ENCODE measurements at places on chromosomes 16 and 17.

- DNase-seq = no peak
Measured at GRCh38 chr16:29986931-29987330, 8.5 kb downstream of the HIRIP3 start.

GRCh38 chr16:466651-467050, 41.2 kb downstream of the RAB11FIP3 start:
- DNase-seq = no peak

GRCh38 chr16:84631886-84632285, 14.0 kb upstream of the COTL1 start:
- no peak for DNase-seq

- DNase-seq = no peak
Measured at GRCh38 chr17:80453998-80454556, 22.3 kb downstream of the NPTX1 start.

GRCh38 chr17:42180922-42181850, at the start of gene KCNH4:
TSS of gene KCNH4 (minus strand) at chr17:42181142. CDS start at chr17:42180945, 197 bp downstream.
- peak; percentile 92 for DNase-seq

DNA sequence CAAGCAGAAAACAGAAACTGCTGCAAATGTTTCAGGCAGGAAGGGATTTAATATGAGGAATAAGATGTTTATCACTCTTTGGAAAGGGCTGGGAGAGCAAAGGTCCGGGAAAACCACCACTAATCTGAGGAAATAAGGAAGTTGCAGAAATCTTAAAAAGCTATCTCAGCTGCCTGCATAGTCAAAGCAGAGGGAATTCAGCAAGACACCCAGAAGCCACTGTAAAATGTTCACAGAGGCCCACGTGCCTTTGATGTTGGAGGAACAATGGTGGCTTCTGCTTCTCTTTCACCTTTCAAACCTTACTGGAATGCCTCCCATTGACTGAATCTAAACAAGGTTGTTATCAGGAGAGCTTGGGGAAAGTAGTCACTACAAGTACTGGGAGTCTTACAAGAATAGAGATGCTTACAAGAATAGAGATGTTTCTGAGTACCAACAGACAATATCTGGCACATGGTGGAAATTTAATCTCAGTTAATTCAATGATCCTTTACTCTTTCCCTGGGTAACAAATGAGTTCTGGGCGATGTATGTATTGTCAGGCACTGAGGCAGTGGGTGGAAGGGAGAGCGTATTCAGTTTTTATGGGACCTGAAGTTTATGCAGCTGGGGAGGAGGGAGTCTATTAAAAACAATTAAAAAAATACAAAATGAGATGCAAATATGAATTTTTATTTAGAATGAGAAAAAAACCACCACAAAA, 56.1 kb upstream of the MED13 start:
- DNase-seq = no peak

- DNase-seq = no peak
Measured at GRCh38 chr16:88087517-88087877, 136.3 kb downstream of the BANP start.

DNA sequence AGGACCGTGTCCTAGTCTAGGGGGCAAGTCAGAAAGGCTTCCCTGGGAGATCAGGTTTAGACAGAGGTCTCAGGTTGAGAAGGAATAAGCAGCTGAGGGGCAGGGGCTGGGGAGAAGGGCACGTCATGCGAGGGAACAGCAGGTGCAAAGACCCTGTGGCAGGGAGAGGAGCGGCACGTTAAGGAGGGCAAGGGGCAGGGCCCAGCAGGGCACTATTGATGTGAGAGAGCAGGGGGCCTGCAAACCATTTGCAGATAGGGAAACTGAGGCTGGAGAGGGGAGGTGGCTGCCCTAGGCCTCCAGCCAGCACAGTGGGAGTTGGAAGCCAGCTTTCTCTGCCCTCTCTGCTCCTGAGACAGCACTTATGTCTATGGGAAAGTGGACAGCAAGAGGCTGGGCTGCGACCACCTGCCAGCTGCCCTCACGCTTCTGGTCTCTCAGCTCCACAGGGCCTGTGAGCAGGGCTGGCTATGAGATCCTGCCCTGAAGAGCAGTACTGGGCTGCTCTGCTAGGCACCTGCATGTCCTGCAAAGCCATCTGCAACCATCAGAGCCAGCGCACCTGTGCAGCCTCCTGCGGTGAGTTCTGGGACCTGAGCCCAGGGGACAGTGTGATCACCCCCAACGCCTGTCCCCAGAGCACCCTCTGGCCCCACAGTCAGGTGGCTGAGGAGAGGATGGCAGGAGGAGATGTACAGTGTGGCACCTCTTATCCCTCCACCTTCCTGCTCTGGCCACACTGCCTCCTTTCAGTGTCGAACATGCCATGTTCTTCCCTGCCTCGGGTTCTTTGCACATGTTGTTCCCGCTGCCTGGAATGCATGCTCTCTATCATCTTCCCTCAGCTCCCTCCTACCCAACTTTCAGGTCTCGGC, 61.5 kb downstream of the USP22 start:
- no peak for DNase-seq

- DNase-seq = no peak
Measured at GRCh38 chr16:53605356-53605755, 98.3 kb downstream of the RPGRIP1L start.

DNA sequence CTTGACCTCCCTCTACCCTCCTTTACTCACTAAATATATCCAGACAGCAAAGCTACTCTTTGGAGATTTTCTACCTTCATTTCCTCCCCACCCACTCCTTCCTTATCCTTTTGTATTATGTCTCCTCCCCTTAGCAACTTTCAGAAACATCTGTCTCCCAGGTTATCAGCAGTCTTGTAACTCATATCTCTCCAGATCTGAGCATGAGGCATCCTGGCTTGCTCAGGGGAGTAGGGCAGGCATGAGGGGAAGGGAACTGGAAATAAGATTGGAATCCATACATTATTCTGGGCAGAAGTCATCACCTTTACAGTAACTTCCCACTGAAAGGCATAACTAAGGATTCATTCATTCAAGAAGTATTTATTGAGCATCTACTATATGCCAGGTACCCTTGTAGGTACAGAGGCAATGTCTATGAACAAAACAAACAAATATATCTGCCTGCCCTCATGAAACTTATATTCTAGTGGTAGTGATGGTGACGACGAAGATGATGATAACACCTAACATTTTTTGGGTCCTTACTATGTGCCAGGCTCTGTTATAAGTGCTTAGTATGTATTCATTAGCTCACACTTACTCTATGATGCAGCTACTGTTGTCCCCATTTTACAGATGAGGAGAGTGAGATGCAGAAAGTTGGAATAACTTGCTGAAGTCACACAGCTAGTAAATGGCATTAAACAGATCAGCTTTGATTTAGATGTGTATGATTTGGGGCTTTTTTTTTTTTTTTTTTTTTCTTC, 123.9 kb upstream of the CACNG3 start:
- DNase-seq = no peak

DNA sequence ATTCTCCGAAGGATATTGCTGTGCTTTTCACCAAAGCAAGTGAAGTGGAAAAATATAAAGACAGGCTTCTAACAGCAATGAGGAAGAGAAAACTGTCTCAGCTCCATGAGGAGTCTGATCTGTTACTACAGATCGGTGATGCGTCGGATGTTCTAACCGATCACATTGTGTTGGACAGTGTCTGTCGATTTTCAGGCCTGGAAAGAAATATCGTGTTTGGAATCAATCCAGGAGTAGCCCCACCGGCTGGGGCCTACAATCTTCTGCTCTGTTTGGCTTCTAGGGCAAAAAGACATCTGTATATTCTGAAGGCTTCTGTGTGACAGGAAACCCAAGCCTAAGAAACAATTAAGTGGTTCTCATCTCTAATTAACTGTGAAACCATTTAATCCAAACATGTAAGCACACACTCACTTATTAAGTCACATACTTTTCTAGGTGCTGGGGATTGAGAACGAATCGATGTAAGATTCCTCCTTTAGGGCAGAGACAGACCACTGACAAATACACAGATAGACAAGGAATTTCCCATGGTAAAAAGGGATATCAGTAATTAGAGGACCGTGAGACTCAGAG, 22.8 kb downstream of the SLFN5 start:
- no peak for DNase-seq

- no peak for DNase-seq
Measured at GRCh38 chr17:67518876-67519275, 141.8 kb downstream of the PITPNC1 start.

DNA sequence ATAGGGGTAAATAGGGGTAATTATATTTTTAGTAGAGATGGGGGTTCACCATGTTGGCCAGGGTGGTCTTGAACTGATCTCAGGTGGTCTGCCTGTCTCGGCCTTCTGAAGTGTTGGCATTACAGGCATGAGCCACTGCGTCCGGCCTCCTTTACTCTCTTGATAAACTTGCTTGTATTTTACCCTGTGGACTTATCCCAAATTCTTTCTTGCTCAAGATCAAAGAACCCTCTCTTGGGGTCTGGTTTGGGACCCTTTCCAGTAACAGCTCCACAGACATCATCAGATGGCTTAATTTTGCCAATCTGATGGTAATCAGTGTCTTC, 5.6 kb upstream of the C1QTNF1 start:
- DNase-seq = no peak

- DNase-seq = no peak
Measured at GRCh38 chr16:24062270-24062817, 193.8 kb upstream of the CACNG3 start.

DNA sequence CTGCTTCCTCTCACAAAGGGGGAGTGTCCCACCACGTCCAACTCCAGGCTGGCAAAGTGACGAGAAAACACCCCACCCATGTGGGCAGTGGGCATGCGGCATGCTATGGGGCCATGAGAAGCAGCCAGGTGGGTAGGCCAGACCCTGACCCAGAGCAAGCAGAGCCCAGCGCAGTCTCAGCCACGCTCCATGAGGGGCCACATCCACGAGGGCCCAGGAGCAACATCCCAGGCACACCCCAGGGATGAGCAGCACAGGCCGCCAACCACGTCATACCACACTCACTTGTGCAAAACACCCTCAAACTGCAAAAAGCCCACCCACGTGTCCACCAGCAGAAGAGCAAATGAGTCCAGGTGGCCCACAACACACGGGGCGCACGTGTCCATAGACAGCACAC, 117.0 kb downstream of the ZNF778 start:
- DNase-seq = no peak

DNA sequence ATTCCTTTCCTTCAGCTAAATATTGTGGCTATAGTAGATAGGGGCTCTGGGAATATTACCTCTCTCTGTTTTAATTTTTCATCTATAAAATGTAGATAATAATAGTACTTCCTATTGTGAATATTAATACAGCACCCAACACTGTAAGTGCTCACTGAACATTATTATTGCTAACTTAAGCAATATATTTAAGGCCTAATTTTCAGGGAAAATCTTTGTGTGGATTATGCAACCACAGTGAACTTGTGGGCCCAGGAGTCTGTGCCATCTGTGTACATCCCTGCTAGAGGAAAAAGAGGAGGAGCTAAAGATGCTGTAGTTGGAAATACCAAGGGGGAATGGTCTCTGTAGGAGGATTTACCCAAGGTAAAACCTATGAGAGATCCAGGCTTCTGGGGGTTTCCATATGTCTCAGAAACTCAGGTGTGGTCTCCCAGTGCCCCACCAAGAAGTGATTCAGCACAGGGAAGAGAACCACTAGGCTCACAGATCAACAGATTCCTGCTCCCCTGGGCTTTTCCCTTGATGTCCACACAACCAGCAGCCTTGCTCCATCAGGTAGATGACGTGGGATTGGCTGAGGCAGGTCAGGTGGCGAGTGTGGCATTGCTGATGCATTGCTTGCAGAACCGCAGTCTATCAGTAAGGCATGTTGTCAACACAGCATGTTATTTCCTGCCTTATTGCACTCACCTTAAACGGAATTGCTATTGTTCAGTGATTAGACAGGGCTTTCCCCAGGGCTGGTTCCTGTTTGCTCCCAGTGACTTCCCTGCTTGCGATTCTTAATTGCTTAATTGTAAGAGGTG, 1.6 kb upstream of the N4BP1 start:
- DNase-seq = peak; percentile 92

DNA sequence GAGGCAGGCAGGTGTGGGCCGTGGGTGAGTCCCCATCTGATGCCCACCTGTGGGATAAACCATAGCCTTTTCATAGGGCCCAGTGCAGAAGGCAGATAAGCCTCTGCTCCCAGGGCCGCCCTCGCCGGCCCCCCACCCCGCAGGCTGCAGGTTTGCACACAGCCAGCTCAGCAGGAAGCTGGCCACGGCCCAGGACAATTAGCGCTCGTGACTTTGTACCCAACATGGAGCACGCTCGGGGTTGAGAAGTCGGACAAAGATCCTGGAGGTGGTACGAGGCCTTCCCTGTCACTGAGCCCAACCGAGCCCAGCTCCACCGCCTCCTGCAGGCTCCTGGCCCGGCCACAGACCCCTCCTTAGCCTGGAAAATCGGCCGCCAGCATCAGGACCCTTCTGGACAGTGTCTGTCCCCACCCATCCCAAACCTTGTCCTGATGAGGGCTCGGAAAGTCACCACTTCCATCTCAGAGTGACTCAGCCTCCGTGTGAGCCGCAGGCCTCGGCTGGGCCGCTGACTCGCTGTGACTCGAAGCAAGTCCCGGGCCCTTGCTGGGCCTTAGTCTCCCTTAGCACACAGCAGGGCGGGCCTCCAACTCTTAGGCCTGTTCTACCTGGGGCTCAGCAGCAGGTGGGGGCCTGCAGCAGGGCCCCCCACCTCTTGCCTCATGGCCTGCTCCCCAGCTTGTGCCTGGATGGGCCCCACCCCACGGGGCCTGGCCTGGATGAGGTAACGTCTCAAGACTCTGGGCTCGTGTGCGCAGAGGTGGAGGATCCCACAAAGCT, 22.7 kb downstream of the FAM83G start:
- no peak for DNase-seq

GRCh38 chr17:9242497-9242881, 221.2 kb downstream of the NTN1 start:
- no peak for DNase-seq

DNA sequence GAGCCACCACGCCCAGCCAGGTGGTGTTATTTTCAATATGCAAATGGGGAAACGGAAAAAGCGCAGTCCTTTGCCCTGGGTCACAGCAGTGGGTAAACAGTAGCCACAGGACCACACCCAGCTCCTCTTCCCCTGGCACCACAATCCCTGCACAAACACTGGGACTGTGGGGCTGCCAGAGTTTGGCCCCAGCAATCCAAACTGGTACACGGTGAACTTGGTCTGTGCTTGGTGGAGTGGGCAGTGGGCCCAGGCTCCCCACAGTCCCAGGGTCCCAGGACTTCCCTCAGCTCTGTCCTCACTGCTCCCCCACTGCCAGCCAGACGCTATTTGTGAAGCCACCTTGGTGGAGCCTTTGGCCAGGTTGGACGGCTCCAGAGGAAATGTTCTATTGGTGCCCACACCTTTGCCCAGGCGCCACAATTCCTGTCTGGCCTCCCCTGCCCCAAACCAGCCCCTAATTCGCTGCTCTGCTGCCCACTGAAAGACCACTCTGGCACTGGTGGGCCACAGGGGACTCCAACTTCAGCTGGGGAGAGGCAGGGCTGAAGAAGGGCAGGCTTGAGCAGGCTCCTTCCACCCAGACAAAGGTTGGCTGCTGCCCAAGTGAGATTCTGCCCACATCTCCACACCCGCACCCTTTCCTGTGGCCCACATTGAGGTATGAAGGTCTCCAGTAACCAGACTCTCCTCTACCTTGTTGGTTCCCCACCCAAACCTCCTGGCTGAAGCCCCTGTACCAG, 2.1 kb downstream of the CHAD start:
- DNase-seq = no peak

GRCh38 chr17:45081047-45081703, 20.1 kb downstream of the NMT1 start:
- DNase-seq = no peak

- peak; percentile 17 for DNase-seq
Measured at GRCh38 chr17:7262935-7263800, 890 bp upstream of the CLDN7 start.
